RWPE2 (cell line): ENCODE measurements at places on chromosomes 5 and 9.

GRCh38 chr5:68445257-68446069 is 229.9 kb downstream of the PIK3R1 start:
- DNase-seq, result no peak

GRCh38 chr5:83877911-83878706 is 157.5 kb upstream of the HAPLN1 start:
- DNase-seq, result no peak

DNA sequence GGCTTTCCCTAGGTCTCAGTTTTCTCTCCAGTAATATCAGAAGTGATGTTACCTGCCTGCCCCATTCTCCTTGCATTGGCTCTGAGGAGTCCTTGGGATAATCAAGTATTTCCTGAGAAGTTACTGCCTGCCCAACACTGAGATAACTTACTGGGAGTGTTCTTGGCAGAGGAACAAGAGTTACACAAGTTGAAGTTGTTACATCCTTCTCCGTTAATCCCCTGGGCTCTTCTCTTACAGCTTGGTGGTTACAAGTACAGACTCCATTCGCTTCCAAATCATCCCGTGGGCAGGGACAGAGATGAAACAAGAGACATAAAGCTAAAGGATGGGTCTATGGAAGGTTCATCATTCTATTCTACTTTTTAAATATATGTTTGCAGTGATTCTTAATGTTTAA is 74.1 kb upstream of the SAP30L start:
- no peak for DNase-seq

GRCh38 chr5:114988096-114988495 is 181.6 kb downstream of the TRIM36 start:
- DNase-seq, result no peak

DNA sequence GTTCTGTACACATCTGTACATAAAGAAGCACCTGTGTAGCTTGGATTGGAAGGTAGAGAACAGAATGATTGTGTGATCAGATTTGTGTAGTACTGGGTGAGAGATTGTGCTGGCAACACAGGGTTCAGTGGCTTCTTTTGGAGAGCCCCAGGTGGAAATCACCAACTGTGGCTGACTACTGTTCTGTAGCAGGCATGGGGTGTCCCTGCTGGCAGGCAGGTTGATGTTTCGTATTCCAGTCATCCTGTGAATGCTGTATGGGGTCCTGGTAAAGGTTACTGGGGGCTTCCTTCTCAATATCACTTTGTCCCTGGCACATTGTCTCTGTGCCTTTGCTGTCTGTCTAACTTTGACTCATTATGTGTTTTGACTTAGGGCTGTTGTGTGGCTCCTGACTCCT is 5.3 kb downstream of the ASPN start:
- DNase-seq, result no peak

DNA sequence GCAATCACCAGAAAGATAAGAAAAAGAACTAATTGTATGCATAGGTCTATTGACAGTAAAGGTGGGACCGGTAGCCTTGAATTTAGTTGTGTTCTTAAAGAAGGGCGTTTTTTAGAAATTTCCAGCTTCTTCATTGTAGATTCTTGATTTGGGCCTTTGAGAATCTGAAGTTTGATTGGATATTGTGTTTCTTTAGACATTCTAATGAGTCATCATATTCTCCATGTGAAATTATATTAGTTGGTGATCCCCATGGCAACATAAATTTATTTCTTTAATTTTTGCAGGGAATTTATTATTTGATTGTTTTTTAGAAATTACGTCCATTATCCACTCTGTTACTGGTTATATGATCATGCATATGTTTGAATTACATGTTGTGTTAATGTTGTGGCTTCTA is 63.6 kb downstream of the MAN2A1 start:
- no peak for DNase-seq

DNA sequence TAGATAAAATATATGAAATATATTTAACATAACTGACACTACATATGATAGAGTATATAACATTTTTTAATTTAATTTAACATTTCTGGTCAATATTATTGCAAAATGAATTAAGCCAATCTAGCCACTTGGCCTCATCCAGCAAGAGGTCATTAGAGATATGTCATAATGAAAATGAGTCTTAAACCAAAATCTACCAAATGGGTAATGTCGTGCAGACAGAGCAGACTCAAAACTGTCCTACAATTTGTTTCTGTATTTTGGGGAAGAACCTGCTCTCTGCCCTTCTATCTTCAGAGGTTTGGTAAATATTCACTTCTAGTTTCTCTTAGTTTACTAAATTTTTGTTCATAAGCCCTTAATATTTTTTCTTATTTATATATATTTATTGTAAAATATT is 61.4 kb downstream of the ARHGEF28 start:
- DNase-seq, result no peak
